ENCODE measurements at places on chromosomes 16 and 17.

- no peak for DNase-seq
Observed at GRCh38 chr17:71145486-71145885, 975.3 kb upstream of the SOX9 start.

GRCh38 chr17:3594051-3594800 lies 15.0 kb downstream of the TRPV1 start:
- no peak for DNase-seq

- no peak for DNase-seq
Observed at GRCh38 chr17:69069226-69069750, 8.6 kb upstream of the ABCA9 start.

DNA sequence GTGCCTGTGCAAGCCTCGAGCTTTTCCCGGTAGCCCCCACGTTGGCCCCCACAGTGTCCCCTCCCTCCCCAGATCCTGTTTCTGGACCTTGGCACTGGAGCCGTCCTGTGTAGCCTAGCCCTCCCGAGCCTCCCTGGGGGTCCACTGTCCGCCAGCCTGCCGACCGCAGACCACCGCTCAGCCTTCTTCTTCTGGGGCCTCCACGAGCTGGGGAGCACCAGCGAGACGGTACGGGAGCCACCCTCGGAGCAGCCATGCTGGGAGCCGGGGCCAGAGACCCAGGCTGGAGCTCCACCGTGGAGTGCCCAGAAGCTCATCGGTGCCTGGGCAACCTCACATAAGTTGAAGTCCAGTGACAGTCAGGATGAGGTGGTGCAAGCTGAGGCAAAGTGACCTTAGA lies 11.8 kb downstream of the RGS11 start:
- DNase-seq = no peak

DNA sequence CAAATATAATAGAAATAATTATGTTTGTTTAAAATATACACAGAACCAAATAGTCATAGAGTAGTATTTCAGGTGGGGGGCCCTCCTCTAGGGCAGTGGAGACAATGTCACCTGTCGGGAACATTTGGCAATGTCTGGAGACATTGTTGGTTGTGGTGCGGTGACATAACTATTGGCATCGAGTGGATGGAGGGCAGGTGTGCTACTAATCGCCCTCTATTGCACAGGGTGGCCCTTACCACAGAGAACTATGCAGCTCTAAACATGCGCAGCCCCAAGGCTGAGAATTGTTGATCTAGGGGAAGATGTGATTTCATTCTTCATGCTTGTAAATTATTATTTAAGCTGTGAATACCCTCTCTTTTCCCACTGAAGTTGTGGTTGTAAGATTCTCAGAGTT lies 594.0 kb downstream of the WWOX start:
- peak; percentile 17 for DNase-seq

DNA sequence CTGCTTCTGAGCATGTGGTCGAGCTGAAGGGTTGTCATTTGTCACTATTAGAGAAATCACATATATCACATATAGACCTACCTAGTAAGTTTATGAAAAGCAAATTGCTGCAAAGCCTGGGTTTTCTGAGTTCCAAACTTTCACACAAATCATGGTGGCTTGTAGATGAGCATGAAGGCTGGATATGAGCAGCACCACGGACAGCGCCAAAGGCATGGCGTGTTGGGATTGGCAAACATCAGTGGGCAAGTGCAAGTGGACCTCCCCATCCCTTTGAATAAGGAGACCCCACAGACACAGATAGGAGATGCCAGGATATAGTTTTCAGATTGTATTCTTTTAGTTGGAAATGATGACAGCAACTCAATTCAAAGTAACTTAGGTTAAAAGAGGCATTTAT lies 77.6 kb upstream of the CACNG3 start:
- DNase-seq = no peak

DNA sequence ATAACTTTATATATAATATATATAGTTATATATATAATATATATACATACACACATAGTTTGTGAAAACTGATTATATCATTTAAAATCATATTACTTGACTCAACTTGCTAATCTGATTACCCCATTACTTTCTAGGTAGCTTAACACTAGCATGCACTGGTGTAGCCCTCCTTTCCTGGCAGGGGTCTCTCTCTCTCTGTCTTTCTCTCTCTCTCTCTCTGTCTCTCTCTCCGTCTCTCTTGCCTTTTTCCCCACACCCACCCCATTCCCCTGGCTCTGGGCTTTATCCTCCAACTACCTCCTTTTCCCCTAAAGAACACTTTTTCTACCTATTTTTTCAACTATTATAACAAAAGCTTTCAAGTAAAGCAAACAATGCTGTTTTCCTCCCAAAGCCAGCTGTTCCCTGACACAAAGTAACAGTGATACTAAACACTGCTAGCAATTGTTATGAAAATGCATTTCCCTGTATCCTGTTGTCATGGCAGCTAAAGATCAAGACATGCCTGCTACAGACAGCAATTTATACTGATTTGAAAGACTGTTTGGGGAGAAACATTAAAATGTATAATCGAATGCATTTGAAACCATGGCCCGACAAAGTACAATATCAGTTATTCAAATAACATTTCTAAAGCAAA lies 89.4 kb downstream of the CHD9NB start:
- no peak for DNase-seq

GRCh38 chr17:53492532-53492931 lies 330.2 kb upstream of the KIF2B start:
- no peak for DNase-seq

- no peak for DNase-seq
Observed at GRCh38 chr17:9977180-9977575, 72.1 kb upstream of the RCVRN start.

GRCh38 chr17:43545383-43545632 lies 832 bp downstream of the ETV4 start:
- no peak for DNase-seq

- no peak for DNase-seq
Observed at GRCh38 chr17:4219241-4219640, 44.5 kb downstream of the ANKFY1 start.

DNA sequence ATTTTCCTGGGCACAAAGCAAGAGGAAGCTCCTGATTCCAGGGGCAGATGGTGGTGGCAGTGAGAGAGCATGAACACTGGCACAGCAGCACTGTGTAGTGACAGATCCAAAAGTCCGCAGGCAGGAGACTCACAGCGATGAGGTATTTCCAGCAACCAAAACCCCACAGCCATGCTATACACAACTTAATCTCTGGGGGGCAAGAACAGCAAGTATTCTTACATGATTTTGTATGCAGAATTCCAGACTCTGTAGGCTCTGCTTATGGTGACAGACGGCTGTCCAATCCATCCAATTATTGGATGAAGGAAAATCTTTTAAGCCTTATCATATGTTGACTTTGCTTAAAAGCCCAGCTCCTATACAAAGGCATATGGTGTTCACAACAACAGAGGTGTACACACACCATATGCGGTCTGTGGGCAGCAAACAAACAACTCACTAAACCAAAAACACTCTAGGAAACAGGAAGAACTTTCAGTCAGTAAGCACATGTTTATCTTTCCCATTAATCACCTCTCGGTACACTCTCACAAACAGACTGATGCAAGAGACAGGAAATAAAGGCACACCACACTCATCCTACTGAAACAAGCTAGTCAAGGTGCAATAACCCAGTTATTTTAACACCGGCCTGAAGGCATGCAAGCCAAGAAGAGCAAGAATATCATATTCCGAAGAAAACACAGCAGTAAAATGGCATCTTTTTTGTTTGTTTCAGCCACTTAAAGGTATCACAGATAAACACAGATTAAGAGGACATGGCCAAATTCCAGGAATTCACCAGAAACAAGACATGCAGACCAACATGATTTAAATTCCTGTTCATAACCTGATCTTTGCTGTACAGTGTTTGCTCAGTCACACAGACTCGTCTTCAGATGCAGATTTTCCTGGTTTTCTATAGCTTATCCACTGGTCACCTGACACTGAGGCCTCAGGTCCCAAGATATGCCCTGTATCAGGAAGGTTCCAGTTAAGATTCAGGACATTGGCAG lies 47.8 kb downstream of the ERN1 start:
- DNase-seq = peak; percentile 58

DNA sequence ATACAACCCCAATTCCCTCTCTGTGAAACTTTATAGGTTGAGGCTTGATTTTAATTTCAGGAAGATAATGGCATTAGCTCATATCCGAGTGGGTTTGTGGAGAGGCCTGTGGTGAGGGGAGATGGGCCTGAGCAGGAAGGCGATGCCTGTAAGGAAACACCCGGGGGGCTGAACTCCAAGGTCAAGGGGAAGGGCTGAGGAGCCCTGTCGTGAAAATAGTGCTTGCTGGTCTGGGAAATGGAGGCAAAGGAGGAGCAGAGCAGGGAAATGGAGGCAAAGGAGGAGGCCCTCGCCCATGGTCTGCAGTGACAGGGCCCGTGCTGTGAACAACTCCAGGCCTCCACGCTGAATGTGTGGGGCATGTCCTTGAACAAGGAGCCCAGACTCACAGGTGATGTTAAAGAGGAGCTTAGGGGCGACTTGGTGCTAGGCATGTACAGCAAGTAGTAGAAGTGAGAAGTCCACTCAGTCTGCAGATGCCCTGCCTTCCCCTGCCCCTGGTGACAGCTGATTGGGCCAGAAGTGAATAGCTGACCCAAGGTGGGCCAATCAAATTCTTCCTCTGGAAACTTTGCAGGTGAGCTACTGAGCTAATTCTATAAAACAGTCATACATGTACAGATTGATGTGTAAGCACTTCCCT lies 38.1 kb downstream of the MRPS23 start:
- peak; percentile 67 for DNase-seq

GRCh38 chr16:27499659-27500055 lies 50.1 kb downstream of the GTF3C1 start:
- DNase-seq = no peak

- peak; percentile 62 for DNase-seq
Observed at GRCh38 chr17:42937712-42938596, 26.3 kb downstream of the AARSD1 start.

GRCh38 chr16:66945939-66946338 lies 10.6 kb downstream of the CES2 start:
- no peak for DNase-seq

DNA sequence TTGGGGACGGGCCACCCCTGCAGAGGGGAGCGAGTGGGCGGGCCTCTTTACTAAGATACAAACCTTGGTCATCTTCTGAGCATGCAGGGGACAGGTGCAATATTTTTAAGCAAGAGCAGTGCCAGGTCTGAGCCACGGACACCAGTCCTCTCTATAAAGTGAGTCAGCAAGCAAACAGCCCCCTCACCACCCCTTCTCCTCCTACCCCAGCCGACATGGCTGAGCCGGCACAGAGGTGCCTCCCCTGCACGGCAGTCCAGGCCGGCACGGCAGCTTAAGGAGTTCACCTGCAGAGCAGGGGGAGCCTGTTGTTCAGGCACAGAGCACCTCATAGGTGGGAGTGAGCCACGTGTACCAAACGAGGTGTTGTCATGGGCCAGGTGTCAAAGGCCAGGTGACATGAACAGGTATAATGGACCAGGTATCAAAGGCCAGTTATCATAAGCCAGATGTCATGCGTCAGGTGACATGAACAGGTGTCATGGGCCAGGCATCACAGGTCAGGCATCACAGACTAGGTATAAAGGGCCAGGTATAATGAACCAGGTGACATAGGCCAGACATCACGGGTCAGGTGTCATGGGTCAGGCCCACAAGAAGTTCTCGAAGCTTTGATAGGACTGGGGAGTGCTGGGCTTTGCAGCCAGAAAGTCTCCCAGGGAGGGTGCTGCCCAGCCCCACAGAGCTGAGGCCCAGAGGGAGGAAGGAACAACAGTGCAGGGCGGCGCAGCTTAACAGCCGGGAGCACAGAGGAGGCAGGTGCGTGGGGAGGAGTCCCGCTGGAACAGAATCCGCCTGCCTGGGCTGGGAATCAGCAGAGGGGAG lies 42.6 kb upstream of the ZNF469 start:
- no peak for DNase-seq

DNA sequence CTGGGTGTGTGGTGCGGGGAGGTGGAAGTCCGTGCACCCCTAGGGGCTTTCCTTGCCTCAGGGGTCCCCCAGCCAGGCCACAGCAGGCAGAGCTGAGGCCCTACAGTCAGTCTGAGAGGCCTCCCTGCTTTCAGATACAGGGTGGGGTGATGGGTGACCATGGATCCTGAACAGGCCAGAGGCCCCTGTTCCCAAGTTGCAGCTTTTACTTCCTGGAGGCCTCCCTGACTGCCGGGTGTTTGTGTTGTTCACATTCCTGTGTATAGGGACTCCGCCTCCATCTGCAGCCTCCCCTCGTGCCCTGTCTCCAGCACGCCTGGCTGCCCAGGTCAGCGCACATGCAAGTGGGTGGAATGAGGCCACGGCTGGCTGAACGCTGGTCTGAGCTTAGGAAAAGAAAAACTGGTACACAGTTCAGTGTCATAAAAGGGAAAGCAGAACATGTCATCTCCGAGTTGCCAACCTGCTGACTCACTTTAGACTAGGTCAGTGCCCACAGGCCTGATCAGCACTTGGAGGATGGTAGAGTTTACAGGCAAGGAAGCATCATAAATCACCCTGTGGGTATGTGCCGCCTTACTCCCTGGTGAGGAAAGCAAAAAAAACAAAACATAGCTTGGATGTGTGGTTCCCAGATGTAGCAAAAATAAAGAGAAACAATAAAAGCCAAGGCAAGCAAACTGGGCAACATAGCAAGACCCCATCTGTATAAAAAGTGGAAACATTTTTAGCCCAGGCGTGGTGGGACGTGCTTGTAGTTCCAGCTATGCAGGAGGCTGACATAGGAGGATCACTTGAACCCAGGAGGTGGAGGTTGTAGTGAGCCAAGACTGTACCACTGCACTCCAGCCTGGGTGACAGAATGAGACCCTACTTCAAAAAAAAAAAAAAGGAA lies 6.2 kb upstream of the SLC7A6 start:
- no peak for DNase-seq

DNA sequence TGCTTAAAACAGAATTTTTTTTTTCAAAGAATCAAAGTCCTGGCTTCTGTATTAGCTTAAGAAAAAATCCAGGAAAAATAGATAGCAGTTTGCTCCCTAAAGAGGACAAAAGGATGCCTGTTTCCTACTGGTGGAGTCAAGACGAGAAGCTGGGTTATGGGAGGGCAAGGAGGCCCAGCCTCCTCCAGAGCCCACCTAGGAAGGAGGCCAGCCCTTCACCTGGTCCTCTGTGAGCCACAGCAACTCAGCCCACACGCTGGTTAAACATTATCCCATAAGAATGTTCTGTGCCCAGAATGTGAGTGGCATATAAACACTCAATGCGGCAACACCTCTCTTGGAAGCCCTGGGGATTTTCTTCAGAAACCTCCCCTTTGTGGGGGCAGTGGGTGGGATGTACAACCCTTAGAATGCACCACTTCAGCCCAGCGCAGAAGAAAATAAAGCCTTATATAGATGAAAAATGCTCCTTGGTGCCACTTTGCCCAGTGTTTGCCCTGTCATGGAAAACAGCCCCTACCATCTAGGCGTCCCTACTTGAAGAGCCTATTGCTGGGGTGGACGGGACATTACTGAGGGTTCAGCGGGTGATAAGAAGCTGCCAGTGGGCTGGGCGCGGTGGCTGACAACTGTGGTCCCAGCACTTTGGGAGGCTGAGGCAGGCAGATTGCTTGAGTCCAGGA lies 48.0 kb downstream of the TEKT5 start:
- no peak for DNase-seq

Data from COR-L47 (cell line).